Naive thymus-derived CD4-positive, alpha-beta T cell (primary cell): ENCODE measurements at places on chromosomes 7 and 10. TPM values are rescaled to one million over a fixed set of nuclear protein-coding genes. Genes with fewer than 3 reads are reported as not detected.

The ZNF425 gene
- 4.9 TPM for total RNA-seq

The RBP4 gene
- total RNA-seq = not detected

The ZNF727 gene
- total RNA-seq = 0.12 TPM in 1 of 2 replicates, not detected in the other

The ZPBP gene
- total RNA-seq = not detected

The SPOCK2 gene
- total RNA-seq = 505 TPM

The TNS3 gene
- total RNA-seq = 2.6 TPM

The CPEB3 gene
- total RNA-seq = 2.0 TPM

The CPA4 gene
- total RNA-seq = not detected

The CCNY gene
- total RNA-seq = 91.9 TPM

The CPVL gene
- 12.2 TPM for total RNA-seq

The GDF2 gene
- total RNA-seq = not detected in 2 replicates

The SDK1 gene
- 2.5 TPM for total RNA-seq

The PARD3 gene
- 0.27 TPM for total RNA-seq

The RSPH10B gene
- 0.41 TPM in 1 of 2 replicates, not detected in the other for total RNA-seq

The CALHM2 gene
- 19.2 TPM for total RNA-seq

The SRRM3 gene
- 0.10 TPM in 1 of 2 replicates, not detected in the other for total RNA-seq

The ANKRD1 gene
- total RNA-seq = not detected
